ENCODE measurements at places on chromosomes 12 and 14.

DNA sequence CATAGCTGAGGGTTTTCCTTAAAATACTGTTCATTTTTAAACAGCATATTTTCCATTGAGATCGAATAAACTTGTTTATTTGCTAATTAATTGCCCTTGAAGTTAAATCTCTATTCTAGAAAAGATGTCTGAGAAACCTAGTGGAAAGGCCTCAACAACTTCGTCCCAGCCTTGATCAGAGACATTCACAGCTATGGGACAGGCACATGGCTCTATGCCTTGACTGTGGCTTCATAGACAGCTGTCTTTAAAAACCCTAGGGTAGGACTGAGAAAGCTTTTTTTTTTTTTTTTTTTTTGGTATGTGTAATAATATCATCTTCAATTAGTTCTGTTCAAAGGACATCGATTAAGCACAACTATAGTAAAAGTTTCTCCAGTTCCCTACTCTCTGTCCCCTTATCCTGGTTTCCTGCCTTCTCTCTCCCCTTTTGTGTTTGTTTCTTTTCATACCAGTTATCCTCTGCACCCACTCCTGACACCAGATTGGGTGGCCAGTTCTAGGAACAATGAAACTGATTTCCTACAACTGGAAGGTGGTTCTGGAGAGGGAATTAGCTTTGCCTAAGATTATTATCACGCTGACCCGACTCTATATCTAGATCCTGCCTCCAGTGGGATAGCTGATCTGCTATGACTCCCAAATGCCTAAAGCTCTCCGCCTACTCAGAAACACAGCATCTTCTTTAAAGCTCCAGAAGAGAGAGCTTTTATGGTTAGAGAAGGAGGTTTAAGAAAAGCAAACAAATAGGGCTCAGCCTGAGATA, 20.3 kb downstream of the SOCS2 start:
- DNase-seq, result no peak

GRCh38 chr14:60637479-60638315, 11.6 kb downstream of the SIX1 start:
- no peak for DNase-seq

DNA sequence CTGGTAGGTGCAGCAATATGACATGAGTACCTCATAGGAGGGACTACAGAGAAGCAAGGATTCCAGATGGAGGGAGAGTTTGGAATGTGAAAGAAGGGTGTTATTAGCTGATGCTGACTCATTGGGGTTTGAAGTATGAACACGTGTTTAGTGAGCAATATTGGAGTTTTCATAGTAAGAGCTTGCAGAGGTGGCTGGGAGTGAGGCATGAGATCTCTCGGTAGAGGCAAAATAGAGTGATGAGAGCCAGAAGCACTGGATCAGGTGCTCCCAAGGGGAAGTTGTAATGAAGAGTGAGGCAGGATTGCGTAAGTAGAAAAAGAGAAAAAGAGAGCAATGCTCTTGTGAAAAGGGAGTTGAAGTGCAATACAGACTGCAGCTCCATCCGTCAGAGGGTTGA, 42.1 kb downstream of the MGST1 start:
- peak; percentile 71 for DNase-seq

- peak; percentile 57 for DNase-seq
These were observed 50.5 kb downstream of the IRF2BPL start for GRCh38 chr14:76977793-76978720.

DNA sequence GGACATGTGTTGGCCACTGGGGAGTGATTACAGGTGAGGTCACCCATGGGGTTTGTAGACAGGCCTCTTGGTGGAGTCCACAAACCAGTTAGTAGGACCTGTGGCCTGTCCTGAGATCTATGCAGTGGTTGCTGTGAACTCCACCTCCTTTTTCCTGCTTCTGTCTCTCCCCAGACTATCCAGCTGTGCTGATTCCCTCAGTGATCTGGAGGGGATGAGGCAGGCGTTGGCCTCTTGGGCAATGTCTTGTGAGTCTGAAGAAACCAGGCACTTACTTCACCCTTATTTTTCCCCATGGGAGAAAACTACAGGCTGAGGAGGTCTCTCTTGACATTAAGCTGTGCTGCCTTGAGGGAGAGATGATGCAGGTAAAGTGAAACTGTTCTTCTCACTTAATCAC, 257.2 kb upstream of the PRICKLE1 start:
- no peak for DNase-seq

- no peak for DNase-seq
These were observed 5.3 kb upstream of the PSMD9 start for GRCh38 chr12:121883315-121883660.

DNA sequence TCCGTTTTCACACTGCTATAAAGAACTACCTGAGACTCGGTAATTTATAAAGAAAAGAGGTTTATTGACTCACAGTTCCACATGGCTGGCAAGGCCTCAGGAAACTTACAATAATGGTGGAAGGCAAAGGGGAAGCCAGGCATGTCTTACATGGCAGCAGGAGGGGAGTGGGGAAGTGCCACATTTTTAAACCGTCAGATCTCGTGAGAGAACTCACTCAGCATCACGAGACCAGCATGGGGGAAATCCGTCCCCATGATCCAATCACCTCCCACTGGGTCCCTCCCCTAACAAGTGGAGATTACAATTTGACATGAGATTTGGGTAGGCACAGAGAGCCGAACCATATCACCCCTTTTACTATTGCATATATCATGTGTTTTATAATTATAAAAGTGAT, 2.0 kb upstream of the PIGH start:
- no peak for DNase-seq

- no peak for DNase-seq
These were observed 473.8 kb downstream of the NPAS3 start for GRCh38 chr14:33412450-33412849.

DNA sequence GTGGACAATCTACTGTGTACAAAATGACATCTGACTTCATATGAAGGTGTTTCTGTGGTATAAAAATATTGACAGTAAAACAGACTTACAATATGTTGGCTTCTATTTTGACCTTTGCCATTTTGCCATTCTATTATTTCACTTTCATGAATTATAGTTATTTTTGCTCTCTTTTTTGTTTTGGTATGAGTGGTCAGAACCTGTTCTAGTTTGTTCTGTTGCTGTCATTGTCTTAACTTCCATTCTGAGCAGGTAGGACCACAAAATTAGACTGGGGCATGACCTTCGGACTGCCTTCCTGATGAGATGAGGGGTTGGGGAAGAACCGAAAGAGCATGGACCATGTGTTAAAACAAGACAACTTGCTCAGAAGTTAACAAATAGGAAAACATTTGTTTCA, 36.5 kb upstream of the IFNG-AS1 start:
- no peak for DNase-seq

GRCh38 chr12:75270157-75270556, 60.0 kb downstream of the CAPS2 start:
- no peak for DNase-seq

DNA sequence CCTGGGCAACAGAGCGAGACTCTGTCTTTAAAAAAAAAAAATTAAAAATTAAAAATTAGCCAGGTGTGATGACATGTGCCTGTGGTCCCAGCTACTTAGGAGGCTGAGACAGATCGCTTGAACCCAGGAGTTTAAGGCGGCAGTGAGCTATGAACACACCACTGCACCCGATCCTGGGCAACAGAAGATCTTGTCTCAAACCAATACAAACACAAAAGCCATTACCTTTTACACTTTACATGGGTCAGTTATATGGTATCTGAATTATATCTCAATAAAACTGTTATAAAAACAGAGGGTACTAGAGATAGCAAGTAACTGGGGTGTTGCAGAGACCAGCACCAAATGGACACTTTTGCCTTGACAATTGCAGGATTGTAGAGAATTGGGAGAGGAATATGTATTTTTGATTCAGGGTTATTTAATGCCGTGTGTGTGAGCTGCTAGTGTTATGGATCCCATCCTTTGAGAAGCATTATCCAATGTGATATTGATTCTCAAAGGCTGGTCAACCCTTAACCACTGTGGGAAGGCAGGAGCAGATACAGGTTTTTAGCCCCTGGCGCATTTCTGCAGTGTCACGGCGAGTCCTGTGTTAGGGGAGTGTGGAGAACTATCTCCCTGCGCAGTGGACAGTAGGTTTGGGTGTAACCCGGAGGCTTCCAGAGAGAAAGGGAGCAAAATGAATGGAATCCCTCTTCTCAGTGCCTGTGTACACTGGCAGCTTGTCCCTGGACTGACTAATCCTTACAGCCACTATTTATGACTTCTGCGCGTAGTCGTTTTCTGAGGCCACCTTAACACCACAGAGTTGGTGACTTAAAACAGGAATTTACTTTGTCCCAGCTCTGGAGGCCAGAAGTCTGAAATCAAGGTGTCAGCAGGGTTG, 4.3 kb downstream of the PSMD9 start:
- DNase-seq, result no peak

- DNase-seq, result no peak
These were observed 18.0 kb downstream of the GPRC5A start for GRCh38 chr12:12909228-12909994.

GRCh38 chr14:64871344-64871743, 8.4 kb downstream of the SPTB start:
- no peak for DNase-seq

DNA sequence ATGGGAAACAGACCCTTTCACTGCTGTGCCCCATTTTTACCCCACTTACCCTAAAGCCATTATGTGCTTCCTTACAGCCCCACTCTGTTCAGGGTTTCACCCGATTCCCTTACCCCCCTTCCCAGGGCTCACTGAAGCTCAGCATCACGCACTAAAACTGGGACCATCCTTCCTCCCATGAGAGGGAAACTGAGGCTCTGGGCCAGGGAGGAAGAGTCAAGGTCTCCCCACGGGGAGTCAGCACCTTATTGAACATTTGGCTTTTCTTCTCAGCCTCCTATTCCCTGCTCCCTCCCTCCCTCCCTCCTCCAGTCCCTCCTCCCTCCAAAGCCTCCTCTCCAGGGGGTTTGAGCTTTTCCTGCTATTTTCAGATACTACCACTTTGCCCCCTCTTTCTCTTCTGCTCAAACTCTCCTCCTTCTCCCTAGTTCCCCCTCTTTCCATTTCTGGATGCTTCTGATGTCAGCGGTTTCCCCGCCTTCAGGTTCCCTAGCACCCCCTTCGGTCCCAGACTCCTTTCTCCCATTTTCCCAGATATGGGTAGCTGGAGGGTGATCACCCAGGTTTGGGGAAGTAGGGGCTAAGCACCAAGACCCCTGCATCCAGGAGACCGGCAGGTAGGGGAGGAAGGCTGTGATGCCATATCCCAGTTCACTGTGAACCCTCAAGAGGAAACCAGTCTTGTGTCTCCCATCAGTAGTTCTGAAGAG, 960 bp downstream of the GPR162 start:
- no peak for DNase-seq

DNA sequence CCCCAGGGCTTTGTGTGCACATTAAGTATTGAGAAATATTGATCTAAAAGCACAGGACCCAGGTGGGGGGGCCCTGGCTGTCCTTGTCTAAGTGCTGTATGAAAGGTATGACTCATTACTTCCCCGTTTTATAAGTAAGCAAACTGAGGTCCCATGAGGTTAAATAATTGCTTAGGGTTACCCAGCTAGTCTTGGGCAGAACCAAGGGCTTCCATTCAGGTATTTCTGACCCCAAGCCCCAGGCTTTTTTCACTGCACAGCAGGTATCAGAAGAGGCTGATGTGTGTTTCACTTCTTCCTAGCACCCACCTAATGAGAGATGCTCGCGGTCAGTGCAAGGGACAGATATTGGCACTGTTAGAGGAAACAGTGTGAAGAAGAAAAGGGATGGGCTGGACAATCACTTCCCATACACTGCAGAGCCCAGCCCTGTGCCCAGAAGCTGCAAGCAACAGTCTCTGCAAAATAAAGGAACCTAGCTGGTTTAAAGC, 4.7 kb upstream of the TC2N start:
- DNase-seq, result no peak

DNA sequence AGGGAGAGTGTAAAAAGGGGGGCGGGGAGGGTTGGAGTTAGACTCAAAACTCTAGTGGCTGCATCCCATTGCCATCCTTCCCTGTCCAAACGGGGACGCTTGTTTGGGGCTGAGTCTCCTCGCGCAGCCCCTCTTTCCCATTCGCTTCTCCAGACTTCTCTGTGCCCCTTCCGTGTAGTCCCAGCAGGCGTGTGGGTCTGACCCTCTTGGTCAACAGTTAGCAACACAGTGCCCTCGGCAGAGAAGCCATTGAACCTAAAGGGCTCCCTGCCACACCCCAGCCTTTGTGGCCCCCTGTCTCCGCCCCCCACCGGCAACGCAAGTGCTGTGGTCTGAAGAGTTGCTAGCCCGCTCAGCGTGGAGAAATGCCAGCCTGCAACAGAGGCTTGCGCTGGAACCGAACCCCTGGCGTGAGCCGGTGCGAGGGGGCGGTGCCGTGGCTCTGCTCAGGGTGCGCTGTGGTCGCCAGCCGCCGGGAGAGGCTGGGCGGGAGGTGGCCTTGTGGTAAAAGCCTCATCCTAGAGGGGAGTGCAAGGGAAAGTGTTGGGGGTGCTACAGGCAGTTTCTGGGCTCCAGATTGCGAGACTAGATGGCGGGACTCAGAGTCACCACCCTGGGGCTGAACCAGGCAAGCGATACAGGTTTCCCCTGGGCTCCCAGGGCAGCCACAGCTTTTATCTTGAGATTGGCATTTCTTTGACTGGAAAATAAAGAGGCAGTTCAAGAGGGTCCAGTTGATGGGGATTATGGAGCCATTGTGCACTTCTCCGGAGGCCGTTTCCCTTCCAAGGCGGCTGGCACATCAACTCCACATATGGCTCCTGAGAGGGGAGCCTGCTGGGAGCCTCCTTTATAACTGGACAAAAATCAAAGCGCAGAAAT, 2.1 kb downstream of the PLXNC1 start:
- DNase-seq, result no peak

DNA sequence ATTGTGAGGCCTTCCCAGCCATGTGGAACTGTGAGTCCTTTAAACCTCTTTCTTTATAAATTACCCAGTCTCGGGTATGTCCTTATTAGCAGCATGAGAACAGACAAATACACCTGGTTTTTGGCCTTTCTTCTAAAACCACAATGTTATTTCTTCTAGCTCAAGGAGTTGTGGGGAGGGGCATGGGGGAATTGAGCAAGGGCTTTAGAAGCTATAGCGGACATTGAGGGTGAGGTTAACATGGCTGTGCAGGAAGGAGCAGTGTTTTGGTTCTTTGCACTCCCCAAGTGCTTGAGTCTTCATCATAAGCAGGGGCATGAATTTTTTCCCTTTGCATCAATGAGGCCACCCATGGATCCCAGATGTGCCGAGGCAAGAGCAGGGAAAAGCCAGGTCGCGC, 86.8 kb downstream of the SPRING1 start:
- no peak for DNase-seq

DNA sequence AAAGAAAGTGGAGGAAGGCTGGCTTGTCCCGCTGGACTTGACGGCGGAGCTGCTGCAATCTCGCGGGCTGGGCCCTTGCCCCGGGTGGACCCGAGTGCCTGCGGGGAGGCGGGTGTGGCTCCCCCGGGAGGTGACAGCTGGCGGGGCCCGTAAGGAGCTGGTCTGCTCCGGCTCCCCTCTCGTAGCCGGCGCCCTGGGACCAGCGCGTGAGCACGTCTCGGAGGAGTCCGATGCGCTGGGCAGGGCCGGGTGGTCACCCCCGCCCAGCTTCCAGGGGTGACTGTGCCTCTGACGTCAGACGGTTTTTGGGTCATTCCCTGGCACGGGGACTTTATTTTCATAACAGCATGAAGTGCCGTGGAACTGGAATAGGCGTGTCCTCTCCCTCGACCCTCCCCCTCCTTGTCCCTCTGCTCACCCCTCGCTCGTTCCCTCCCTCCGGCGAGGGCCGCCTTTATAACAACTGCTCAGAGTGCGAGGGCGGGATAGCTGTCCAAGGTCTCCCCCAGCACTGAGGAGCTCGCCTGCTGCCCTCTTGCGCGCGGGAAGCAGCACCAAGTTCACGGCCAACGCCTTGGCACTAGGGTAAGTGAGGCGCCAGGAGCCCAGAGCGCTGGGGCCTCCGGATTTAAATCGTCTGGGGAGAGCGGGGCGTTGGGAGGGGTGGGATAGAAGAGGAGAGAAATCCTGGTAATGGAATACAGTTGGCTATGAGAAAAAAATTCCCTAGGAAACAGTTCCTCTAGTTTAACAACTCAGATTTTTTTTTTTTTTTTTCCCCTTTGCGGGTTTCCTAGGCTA, at the start of gene GPRC5A:
Gene GPRC5A, plus strand, starts transcription at position 483 of the 801 bp plus-strand sequence. CDS start 16,688 bp downstream, outside the sequence.
- peak; percentile 99 for DNase-seq

Data from ELR (cell line).